Endothelial cell (in vitro differentiated cells): ENCODE measurements at places on chromosomes 5 and 9. TPM values are rescaled to one million over a fixed set of nuclear protein-coding genes. Genes with fewer than 3 reads are reported as not detected.
A peak's percentile ranks its signal among the peaks of the same experiment; 100 is the strongest.

GRCh38 chr9:89597711-89598362, 7.0 kb upstream of the GADD45G start:
- H3K36me3 ChIP-seq = no peaks in the 10 kb centered on the region
- H3K4me1 ChIP-seq = no peaks in the 10 kb centered on the region
- peak; percentile 68 for DNase-seq
- no peak overlapping the region for H3K27ac ChIP-seq

GRCh38 chr5:171927345-171927941, 79.0 kb downstream of the FBXW11 start:
- peaks cover 3% of the 10 kb centered on the region for H3K36me3 ChIP-seq
- no peak for DNase-seq
- H3K27me3 ChIP-seq = no peaks in the 10 kb centered on the region
- H3K27ac ChIP-seq = no peak overlapping the region

GTF2H2 gene
- 13.6 TPM for total RNA-seq

DNA sequence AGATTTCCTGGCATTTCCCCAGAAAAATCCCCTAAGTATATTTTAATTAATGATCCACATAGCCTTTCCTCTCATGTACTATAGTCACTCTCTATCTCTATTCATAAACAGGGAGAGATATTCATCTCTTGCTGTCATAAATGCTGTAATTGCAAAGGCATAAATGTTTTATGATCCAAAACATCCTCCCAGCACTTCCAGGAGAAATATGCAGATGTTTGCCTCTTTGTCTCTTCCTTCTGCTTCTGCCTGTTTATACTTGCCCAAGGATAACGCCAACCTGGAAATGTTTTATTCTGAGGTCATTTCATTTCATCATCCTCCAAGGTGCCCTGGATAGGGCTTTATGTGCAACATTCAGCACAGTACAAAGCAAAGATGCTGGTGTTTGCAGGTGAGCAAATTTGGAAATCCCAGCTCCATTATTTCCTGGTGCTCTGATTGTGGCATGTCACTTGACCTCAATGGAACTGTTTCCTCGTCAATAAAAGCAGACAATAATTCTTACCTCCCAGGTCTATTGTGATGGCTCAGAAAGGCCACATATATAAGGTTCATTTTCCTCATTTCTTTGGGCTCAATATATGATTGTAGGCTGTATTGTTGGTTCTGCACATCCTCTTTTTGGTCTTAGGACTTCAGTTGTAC, 6.9 kb downstream of the TNFSF15 start:
- no peak overlapping the region for H3K4me3 ChIP-seq
- H3K27me3 ChIP-seq = no peaks in the 10 kb centered on the region
- no peak overlapping the region for H3K27ac ChIP-seq

- H3K4me3 ChIP-seq = no peak overlapping the region
- H3K27me3 ChIP-seq = peaks cover 1% of the 10 kb centered on the region
- H3K4me1 ChIP-seq = peaks cover 14% of the 10 kb centered on the region
- H3K36me3 ChIP-seq = peaks cover 4% of the 10 kb centered on the region
- DNase-seq = no peak
- peak overlapping the region; percentile 45 for H3K27ac ChIP-seq
Measured at GRCh38 chr5:36444582-36445418, 143.1 kb upstream of the RANBP3L start.

GRCh38 chr5:130061746-130062145, 157.5 kb downstream of the CHSY3 start:
- DNase-seq = no peak
- no peak overlapping the region for H3K27ac ChIP-seq
- H3K36me3 ChIP-seq = peaks cover 5% of the 10 kb centered on the region
- H3K4me1 ChIP-seq = no peaks in the 10 kb centered on the region
- H3K27me3 ChIP-seq = no peaks in the 10 kb centered on the region

POU5F2 gene
- total RNA-seq = 0.64 TPM

DNA sequence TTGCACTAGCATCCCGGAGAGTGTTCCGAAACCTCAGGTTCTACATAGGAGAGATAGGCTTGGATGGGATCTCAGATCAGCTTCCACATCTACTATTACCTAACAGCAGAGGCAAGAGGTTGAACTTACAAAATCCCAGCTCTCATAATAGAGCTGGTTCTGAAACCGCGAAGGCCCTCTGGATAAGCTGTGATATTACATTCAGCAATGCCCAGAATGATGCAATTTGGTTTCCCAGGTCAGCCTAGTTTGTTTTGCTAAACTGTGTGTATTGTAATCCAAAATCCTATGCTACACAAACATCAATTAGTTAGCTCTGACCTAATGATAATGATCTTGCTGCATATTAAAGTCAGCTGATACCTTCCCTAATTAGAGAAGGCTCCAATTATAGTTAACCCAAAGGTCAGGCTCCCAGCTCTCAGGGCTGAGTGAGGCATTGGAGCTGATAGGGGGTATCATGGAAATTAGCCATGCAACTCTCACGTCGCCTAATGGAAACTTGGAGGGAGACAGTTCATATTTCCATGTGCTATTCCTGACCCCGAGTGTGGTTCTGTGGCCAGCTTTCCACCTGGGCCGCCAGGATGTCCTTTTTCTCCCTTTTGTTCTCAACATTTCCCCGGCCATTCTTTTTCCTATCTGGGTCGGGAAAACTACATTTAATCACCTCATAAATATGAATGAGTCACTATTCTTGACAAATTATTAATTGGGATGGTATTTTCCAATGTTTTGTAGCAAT, 278.4 kb upstream of the IRX1 start:
- H3K36me3 ChIP-seq = no peaks in the 10 kb centered on the region
- no peak overlapping the region for H3K4me3 ChIP-seq
- no peaks in the 10 kb centered on the region for H3K4me1 ChIP-seq
- no peak for DNase-seq
- peaks cover 6% of the 10 kb centered on the region for H3K27me3 ChIP-seq

GRCh38 chr9:72586388-72587130, 65.2 kb downstream of the TMC1 start:
- no peak for DNase-seq
- no peaks in the 10 kb centered on the region for H3K36me3 ChIP-seq
- H3K27me3 ChIP-seq = peaks cover 3% of the 10 kb centered on the region
- H3K27ac ChIP-seq = no peak overlapping the region
- H3K4me1 ChIP-seq = peaks cover 16% of the 10 kb centered on the region

GRCh38 chr5:333945-334344, 12.4 kb downstream of the AHRR start:
- H3K4me3 ChIP-seq = no peak overlapping the region
- no peak overlapping the region for H3K27ac ChIP-seq

GRCh38 chr5:178555771-178556211, 34.4 kb downstream of the COL23A1 start:
- no peak overlapping the region for H3K27ac ChIP-seq
- DNase-seq = no peak
- H3K27me3 ChIP-seq = peaks cover 5% of the 10 kb centered on the region
- peaks cover 9% of the 10 kb centered on the region for H3K36me3 ChIP-seq

DNA sequence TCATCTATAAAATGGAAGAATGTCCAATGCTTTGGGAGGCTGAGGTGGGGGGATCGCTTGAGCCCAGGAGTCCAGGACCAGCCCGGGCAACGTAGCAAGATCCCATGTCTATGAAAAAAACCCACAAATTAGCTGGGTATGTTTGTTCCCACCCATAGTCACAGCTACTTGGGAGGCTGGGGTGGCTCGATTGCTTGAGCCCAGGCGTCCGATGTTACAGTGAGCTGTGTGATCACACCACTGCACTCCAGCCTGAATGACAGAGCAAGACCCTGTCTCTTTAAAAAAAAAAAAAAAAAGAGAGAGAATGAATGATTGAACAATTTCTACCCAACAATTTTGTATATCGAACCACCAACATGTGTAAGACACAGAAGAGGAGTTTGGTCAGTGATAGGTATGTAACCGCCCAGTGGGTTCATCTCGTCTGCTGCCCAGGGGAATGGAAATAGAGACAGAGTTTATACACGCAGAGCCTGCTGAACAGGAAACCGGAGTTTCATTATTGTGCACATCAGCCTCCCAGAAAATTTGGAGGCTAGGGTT, 26.2 kb upstream of the ERGIC1 start:
- no peak for DNase-seq
- no peak overlapping the region for H3K4me3 ChIP-seq

DNA sequence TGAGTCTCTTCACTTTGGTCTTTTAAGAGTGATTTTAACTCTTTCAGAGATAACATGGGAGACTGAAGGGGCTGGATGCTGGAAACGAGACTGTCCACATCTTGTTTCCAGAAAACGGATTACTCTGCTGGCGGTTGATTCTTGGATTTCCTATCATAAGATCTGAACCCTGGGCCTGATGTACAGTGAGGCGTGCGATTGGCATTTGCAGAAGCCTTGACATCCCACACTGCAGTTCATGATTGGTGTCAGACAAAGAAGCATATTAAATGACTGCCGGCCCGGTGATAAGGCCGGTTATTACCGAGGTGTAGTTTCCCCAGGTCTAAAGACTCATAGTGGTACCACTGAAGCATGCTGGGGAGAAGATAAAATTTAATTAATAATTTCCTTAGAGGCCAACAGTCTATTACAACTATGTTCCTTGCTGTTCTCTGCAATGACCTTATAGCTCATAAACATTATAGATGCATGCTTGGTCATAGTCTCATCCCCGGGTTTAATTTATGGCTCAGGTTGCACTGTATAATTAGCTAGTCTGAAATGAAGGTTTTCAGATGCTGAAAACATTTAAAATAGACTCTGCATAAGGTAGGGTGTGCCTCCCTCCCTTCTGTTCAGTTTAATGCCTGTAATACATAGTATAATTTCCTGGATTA, 99.2 kb downstream of the PPP2R2B start:
- no peak overlapping the region for H3K4me3 ChIP-seq
- no peaks in the 10 kb centered on the region for H3K4me1 ChIP-seq
- no peaks in the 10 kb centered on the region for H3K36me3 ChIP-seq
- H3K27me3 ChIP-seq = no peaks in the 10 kb centered on the region
- no peak for DNase-seq

GRCh38 chr5:58505502-58505901, 14.3 kb downstream of the GAPT start:
- no peak overlapping the region for H3K4me3 ChIP-seq
- peaks cover 2% of the 10 kb centered on the region for H3K4me1 ChIP-seq
- DNase-seq = no peak
- H3K36me3 ChIP-seq = no peaks in the 10 kb centered on the region

DNA sequence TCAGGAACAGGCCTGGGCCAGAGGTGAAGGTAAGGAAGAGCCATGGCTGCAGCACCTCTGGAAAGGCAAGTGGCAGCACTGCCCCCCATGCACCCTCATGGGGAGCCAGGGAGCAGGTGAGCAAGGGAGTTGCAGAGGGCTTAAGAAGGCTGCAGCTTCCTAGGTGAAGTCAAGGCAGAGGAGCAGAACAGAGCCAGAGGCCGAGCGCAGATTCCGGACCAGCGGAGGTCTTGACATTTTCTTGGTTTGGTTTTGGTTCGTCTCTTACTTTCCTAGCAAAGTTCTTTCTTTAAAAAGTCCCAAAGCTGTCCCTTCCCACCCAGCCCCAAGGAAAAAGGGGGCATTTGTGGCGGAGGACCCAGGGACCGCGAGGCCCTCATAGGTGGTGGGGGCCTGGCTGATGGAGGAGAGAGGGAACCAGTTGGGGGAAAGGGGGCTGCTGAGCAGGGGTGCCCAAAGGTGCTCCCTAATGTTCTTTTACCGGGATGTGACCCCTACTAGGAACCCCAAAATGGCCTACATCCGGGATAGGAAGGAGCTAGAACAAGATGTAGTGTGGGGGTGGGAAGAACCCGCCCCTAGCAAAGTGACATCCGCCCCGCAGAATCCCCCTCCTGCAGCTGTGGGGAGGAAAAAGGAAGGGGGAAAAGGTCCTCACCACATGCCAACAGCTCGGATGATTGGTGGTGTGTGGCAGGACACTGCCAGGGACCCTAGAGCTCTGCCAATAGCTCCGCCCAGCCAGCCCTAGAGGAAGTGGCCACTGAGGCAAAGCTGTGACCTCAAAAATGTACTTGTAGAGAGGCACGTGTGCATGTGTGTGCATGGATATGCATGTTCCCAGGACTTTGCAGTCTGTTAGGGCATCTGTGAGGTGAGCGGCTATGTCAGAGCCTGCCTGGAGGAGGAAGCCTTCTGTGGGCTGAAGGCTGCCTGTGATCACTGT, 914 bp upstream of the CD72 start:
- H3K27me3 ChIP-seq = peaks cover 15% of the 10 kb centered on the region
- H3K36me3 ChIP-seq = no peaks in the 10 kb centered on the region
- peaks cover 15% of the 10 kb centered on the region for H3K4me1 ChIP-seq
- no peak overlapping the region for H3K4me3 ChIP-seq
- no peak overlapping the region for H3K27ac ChIP-seq
- no peak for DNase-seq

PCDHB9 gene
- 15.2 TPM for total RNA-seq

ASB6 gene
- 26.2 TPM for total RNA-seq

GRCh38 chr9:125435776-125436612, 174.4 kb downstream of the GAPVD1 start:
- H3K4me1 ChIP-seq = no peaks in the 10 kb centered on the region
- H3K36me3 ChIP-seq = no peaks in the 10 kb centered on the region
- H3K27me3 ChIP-seq = peaks cover 2% of the 10 kb centered on the region
- DNase-seq = no peak
- H3K4me3 ChIP-seq = no peak overlapping the region
- H3K27ac ChIP-seq = no peak overlapping the region

- H3K27me3 ChIP-seq = no peaks in the 10 kb centered on the region
- no peak overlapping the region for H3K27ac ChIP-seq
- no peak for DNase-seq
- no peaks in the 10 kb centered on the region for H3K36me3 ChIP-seq
- H3K4me1 ChIP-seq = no peaks in the 10 kb centered on the region
Measured at GRCh38 chr5:20359377-20359776, 371.4 kb upstream of the CDH18 start.

AIF1L gene
- 16.3 TPM for total RNA-seq
